ENCODE measurements at places on chromosomes 5 and 9. TPM values are rescaled to one million over a fixed set of nuclear protein-coding genes. Genes with fewer than 3 reads are reported as not detected.

- no peak for DNase-seq
These were observed 9.4 kb upstream of the SLC12A2 start for GRCh38 chr5:128074171-128074570.

DNA sequence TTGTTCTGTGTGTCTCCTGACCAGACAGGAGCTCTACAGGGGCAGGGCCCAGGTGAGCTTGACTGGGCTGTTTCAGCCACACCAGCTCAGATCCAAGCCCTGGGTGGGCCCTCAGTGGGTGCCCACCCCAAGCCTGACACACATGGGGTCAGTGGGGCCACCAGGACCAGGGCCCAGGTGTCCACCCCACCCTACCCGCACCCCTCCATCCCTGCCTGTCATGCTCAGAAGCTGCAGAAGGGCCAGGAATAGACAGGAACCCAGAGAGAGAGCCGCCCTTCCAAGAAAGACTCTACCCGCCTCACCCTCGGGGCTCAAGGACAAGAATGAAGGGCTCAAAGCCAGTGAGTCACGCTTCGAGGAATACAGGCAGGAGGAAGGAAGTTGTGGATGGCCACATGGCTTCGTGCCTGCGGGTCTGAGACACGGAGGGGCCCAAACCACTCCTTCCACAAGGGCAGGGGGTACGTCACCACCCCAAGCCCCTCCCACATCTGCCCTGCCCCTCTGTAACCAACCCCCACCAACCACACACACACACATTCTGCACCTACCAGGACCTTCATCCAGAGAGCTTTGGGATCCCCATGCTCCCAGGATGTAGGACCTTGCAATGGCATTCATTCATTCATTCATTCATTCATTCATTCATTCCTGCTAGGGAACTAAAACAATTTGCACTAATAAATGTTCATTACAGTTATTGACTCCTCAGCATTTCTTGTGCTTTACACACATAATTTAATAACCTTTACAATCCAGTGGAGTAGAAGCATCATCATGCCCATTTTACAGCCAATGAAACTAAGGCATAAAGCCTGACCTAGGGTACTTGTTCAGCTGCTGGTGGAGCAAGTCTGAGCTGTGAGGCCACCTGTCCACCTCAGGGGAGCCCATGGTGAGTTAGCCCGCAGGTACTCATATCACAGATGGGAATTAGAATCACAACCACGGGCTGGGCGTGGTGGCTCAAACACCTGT, 55.9 kb upstream of the STXBP1 start:
- DNase-seq, result no peak

Gene PCDHB14
- total RNA-seq, result 16.3 TPM

Gene ESM1
- 0.27 TPM for total RNA-seq

Gene OR1Q1
- not detected for total RNA-seq

- DNase-seq, result no peak
These were observed 13.4 kb downstream of the PTPA start for GRCh38 chr9:129124506-129125069.

Measured in cerebellum (tissue), 4 donors.